CD4-positive, CD25-positive, alpha-beta regulatory T cell (primary cell): ENCODE measurements at places on chromosomes 12 and 14. TPM values are rescaled to one million over a fixed set of nuclear protein-coding genes. Genes with fewer than 3 reads are reported as not detected.

DNA sequence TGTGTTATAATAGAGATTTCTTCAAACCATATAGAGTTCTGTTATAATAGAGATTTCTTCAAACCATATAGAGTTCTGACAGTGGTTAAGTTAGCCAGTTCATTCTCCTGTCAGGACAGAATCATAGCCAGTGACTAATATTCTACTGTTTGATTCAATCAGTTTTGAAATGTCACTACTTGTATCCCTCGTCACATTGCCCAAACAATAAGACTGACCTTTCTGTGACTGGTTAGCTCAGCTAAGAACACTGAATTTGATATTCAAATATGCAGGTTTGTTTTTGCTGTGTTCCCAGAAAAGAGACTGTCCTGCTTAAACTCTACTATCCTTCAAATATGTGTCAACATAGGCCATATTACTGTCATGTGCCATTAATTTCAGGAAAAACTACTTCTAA, 74.4 kb downstream of the ALG10B start:
- DNase-seq, result no peak

- no peak for DNase-seq
Observed at GRCh38 chr14:95511687-95512086, 4.8 kb downstream of the SYNE3 start.

GRCh38 chr12:31536672-31537071, 54.3 kb downstream of the DENND5B start:
- no peak for DNase-seq

- DNase-seq, result no peak
Observed at GRCh38 chr14:81681541-81681940, 147.9 kb upstream of the SEL1L start.

DNA sequence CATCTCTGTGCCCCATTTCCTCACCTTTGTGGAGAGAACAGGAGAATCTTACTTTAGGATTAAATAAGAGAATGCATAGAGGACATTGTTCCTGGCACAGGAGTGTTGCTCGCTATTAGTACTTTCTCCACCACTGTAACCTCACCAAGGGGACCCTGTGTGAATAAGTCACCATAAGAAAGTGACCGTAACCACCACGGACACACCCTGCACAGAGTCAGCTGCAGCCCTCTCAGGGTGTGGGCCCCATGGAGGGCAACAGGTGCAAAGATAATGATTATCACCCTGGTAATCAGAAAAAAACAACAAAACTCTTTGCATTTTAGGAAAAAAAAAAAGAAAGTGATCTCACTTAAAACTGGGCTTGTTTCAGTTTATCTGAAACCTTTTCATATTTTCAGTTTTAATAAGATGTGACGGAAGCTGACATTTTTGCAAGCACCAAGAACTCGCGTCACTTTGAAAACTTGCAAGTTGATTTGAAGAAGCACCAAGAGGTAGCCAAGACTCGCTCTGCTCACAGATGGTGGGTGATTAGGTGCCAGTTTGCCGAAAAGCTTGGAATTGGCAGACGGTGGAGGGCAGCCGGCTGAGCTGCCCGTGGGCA, 87.0 kb upstream of the VRK1 start:
- no peak for DNase-seq

DNA sequence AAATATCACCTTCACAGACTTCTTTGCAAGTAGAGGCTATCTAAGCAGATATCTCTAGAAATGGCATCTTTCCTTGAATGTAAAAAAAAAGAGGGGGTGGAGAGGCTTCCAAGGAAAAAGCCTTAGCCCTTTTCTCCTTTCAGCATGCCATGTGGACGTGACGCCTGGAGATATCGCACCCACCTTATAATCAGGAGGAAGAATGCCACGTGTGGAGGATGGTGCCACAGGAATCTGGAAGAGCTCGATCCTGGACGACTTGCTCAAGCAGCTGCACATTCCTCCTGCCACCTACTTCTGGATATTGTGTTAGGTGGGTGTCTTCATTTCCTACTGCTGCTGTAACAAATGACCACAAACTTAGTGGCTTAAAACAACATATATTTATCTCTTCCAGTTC, 203.6 kb downstream of the NUAK1 start:
- DNase-seq, result no peak

- DNase-seq, result no peak
Observed at GRCh38 chr12:53965281-53966084, 7.4 kb upstream of the HOXC11 start.

KCNH3 gene
- 1.8 TPM for polyA plus RNA-seq

DENR gene
- 72.0 TPM for polyA plus RNA-seq
